AG04449 (cell line): ENCODE measurements at places on chromosomes 13 and 19.

- no peak for DNase-seq
These were observed 141.2 kb downstream of the TEX29 start for GRCh38 chr13:111461445-111462149.

DNA sequence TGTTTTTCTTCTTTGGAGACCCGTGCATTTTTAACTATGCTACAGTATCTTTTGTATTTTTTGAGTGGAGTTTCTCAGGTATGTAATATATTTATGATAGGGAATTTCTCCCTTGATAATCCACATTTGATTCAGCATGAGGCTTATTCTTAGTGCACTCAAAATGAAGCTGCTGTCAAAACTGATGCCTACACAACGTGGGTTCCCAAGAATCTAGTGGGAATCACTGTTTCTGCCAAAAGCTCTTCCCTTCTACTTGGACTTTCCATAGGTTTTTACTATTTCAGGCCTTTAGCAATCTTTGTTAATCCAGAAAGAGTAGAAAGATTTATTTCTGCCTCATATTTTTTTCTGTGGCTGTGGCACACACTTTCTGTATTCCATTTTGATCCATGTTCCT is 1003.7 kb downstream of the SLITRK5 start:
- DNase-seq, result no peak

- no peak for DNase-seq
These were observed 482.0 kb downstream of the UQCRFS1 start for GRCh38 chr19:28730791-28731512.

DNA sequence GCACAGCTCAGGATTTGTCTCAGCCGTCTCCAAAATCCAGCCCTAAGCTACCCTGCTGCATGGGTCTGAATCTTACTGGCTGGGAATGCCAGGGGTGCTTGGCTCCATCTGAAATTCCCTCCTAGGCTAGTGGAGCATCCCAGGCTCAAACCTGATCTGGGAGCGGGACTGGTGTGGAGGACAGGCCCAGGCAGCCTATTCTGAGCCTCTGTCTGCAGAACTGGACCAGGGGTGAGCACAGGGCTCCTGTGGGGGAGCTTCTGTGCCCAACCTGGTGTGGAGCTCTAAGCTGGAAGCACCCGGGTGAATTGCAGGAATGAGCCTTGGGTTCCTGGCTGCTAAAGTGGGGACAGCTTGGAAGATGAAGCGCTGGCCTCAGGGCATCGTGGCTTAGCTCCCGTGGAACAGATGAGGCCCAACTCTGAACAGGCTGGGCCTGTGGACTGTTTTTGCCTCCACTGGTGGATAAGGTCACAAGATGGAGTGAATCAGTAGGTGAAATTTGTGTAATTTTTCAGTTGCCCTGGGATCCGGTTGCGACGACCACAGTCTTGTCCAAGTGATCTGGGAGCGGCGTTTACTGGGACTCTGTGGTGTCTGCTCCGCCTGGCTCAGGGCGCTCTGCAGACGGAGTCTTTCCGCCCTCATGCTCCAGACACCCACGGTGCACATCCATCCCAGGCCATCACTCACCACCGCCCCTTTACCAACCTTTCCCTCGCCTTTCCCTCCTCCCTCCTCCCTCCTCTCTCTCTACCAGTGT is 79.5 kb downstream of the TEX29 start:
- DNase-seq, result no peak

DNA sequence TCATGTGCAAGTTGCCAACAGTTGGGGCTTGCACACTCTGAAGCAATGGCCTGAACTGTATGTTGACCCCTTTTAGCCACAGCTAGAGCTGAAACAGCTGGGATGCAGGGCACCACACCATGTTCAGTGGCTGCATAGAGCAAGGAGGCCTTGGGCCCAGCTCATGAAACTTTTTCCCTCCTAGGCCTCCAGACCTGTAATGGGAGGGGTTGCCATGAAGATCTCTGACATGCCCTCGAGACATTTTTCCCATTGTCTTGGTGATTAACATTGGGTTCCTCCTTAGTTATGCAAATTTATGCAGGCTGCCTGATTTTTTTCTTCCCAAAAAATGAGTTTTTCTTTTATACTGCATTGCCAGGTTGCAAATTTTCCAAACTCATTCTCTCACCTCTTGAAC is 165.1 kb upstream of the PRR20A start:
- no peak for DNase-seq

- no peak for DNase-seq
These were observed 4.3 kb upstream of the RNASEH2B start for GRCh38 chr13:50905256-50905655.

DNA sequence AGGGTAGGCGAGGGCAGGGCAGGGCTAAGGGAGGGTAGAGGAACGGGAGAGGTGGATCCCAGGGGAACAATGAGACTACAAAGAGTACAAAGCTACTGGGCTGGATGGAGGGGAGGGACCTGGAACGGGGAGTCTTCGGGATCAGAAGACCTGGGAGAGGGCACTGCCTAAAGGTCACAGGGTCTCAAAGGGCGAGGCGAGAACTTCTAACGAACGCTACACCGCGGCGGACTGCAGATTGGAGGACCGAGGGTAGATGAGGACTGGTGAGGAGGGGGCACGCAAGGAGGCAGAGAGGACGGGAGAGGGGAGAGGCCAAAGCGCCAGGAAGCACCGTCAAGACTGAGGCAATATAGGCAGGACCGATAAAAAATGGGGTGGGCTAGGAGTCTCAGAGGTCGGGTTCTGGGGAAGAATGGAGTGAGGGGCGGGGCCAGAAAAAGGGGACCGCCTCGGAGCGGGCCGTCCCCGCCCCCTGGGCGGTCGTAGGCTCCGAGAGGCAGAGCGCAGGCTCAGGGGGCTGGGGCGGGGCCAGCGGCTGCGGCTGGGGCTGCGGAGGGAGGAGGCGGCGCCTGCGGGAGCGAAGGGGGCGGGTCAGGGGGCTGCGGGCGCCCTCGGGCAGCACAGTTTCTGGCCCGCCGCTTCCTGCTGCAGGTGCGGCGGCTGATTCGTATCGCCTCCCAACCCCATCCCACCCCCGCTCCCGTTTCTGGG is 1.3 kb upstream of the KCNC3 start:
- no peak for DNase-seq

- no peak for DNase-seq
These were observed at the start of gene FAM83E for GRCh38 chr19:48614436-48615230. Gene FAM83E (minus strand): TSS chr19:48615076. CDS start chr19:48613372, 1,704 bp downstream.
